ENCODE measurements at places on chromosomes 12 and 14. TPM values are rescaled to one million over a fixed set of nuclear protein-coding genes. Genes with fewer than 3 reads are reported as not detected.

KLRG1 gene
- 4.8 TPM for total RNA-seq

USP44 gene
- 17.8 TPM for total RNA-seq

NT5DC3 gene
- total RNA-seq = 4.0 TPM

ACSS3 gene
- total RNA-seq = 32.4 TPM

OR10G3 gene
- total RNA-seq = not detected

AQP6 gene
- 0.09 TPM for total RNA-seq

VDR gene
- 24.3 TPM for total RNA-seq

VRTN gene
- not detected for total RNA-seq

PRR4 gene
- total RNA-seq = 1.7 TPM

GPR84 gene
- total RNA-seq = 0.65 TPM

HOXC9 gene
- not detected for total RNA-seq

NTS gene
- 2.3 TPM for total RNA-seq

CHURC1 gene
- 72.6 TPM for total RNA-seq

OTX2 gene
- total RNA-seq = not detected

ZC2HC1C gene
- total RNA-seq = 4.7 TPM

IRAK3 gene
- total RNA-seq = 50.7 TPM
